ENCODE measurements at places on chromosomes 3 and 15.
A peak's percentile ranks its signal among the peaks of the same experiment; 100 is the strongest.

DNA sequence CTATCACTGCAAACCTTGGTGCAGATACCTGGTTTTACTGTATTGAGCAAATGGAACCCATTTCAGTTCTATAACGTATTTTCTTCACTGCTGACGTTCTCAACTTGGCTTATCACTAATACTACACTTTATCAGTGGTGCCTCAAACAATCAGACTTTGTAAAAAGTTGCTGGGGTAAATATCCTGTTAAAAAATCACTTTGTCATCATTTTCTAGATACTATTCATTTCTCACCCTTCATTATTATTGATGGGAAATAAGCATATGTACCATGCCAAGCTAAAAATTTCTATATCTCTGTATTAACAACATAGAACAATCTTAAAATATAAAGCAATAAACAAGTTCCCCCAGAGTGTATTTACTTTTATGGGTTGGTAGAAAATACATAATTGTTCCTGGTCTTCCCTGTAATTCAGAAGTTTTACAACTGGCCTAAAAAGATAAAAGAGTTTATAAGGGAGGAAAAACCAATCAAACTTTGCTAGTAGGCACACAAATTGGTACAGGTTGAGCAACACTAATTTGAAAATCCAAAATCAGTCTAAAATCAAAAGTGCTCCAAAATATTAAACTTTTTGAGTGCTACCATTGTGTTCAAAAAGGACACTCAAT, 33.2 kb downstream of the CIP2A start:
- DNase-seq, result no peak

- DNase-seq, result no peak
These were observed 175.5 kb upstream of the SLCO3A1 start for GRCh38 chr15:91678003-91678402.

- no peak for DNase-seq
These were observed 232.5 kb downstream of the SHQ1 start for GRCh38 chr3:72615776-72616175.

GRCh38 chr3:8760506-8760905, 8.9 kb downstream of the OXTR start:
- no peak for DNase-seq

DNA sequence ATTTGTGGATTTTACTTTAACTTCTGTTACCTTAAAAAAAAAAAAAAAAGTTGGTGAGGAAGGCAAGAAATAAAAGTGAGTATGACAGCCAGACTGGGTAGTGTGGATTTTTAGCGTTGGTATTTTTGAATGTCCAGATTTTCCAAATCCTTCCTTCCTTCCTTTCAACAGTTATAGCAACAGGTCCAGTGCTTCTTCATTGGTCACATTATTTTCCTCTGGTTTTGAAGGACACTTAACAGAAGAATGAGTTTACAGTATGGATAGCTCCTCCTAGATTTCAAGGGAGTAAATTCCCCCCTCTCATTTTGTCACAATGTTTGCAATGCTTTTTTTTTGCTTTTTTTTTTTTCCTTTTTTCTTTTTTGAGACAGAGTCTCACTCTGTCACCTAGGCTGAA, 6.4 kb downstream of the MAPKBP1 start:
- DNase-seq, result no peak

DNA sequence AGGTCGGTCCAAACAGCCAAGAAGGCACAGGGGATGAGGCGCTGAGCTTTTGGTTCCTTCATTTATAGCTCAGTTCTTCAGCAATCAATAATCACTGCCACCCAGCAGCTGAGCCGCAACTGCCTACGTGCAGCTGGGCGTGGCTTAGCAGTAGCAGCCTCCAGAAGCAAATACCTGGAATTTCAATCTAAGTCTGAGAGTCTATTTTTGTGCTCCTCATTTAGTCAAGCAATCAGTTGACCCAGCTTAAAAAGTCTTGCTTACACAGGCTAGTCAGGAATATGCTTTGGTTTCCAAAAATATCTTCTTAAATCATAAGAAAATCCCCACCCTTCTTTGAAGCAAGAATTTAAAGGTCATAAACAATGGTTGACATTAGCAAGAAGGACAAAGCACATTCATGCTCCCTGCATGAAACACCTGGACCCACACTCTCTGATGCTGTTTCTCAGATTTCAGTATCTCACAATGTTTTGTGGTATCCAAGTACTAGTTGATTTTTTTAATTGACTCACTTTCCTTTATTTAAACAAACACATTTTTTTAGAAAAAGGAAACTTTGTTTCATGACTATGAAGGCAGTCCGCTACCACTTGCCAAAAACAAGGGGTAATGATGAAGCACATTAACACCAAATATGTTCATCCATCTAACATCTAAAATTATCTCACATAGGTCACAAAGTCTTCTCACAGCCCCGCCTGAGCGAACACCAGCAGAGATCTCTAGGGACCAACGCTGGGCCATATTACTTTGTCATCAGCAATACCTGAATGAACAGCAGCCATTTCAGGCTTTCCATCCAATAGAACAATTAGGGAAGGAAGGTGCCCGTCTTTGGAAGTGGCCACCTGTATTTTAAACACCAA, 106.1 kb downstream of the OXNAD1 start:
- no peak for DNase-seq

GRCh38 chr3:159795681-159796175, 192.9 kb upstream of the IL12A start:
- DNase-seq, result no peak

DNA sequence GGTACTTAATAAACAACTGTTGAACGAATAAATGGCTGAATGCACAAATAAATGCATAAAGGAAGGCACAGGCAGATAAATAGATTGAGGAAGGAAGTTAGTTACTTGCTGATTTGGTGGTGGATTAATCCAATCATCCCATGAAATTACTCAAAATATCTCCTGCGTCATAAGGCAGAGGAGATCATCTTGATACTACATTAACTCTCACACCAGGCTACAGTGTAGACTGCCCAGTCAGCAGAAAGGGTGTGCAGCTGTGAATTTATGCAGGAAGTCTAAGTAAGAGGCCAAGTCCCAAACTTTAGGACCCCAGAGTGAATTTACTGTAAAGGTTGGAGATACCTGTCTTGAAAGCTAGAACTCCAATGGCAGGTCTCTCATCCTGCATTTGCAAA, 38.6 kb downstream of the PRICKLE2 start:
- DNase-seq, result no peak

DNA sequence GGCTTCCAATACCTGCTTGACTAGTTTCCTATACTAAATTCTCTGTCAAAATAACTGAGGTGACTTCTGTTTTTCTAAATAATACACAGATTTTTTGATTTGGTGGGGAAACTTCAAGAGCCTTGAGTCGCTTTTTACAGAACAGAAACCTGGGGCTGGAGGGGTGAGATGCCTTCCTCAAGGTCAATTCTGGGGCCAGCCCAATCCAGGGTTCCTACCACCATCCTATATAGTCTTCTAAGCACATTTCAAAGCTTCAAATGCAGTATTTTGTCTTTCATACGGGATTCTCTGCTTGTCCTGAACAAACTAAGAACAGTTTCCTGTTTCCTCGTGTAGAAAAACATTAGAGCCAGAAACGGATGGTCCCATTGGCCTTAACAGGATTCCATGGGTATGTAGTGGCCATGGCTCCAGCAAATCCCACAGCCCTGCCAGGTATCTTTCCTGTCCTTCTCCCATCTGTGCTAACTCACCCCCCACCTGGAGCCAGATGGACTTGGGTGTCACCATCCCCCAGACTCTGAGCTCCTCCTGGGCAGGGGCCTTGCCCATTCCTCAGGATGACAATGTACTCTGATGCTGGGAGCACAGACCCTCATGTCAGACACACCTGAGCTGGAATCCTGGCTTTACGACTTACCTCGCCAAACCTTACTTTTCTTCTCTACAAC, 146.9 kb downstream of the KLF13 start:
- DNase-seq, result no peak

- DNase-seq, result no peak
These were observed 51.5 kb downstream of the PRKAR2A start for GRCh38 chr3:48795997-48796732.

GRCh38 chr3:122739172-122739571, 54.5 kb downstream of the HSPBAP1 start:
- DNase-seq, result no peak

DNA sequence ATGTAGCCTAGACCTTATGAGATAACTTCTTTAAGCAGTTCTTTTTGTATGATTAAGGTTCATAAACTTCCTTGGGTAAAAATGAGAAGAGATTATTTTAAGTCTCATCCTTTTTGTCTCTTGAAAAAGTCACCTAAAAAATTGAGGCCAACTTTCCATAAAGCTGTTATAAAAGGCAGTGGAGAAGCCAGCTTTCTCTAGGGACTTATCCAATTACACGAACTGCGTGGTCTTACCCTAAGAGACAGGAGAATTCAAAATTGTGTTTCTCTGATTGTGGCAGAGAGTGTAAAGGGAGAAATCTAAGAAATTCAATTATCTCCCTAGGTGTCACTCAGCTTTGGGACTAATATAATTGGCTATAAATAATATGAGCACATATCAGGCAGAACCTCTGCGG, 262.0 kb downstream of the SHOX2 start:
- no peak for DNase-seq

DNA sequence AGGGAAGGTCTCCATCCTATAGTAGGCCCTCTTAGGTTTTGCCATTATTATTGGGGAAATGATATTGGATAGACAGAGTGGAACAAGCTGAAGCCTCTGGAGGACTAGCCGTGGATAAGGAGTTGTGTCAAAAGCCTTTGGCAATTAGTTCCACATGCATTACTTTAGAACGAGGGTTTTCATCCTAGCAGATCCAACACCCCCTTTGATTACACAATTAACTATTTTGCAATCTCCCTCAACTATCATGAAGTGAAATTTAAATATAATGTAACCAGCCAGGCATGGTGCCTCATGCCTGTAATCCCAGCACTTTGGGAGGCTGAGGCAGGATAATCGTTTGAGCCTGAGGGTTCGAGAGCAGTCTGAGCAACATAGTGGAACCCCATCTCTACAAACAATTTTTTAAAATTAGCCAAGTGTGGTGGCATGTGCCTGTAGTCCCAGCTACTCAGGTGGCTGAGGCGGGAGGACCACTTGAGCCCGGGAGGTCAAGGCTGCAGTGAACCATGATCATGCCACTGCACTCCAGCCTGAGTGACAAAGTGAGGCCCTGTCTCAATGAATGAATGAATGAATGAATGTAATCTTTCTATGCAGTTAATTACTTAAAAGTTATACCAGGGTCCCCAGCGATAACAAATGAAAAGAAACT, 56.8 kb downstream of the PXYLP1 start:
- DNase-seq, result no peak

DNA sequence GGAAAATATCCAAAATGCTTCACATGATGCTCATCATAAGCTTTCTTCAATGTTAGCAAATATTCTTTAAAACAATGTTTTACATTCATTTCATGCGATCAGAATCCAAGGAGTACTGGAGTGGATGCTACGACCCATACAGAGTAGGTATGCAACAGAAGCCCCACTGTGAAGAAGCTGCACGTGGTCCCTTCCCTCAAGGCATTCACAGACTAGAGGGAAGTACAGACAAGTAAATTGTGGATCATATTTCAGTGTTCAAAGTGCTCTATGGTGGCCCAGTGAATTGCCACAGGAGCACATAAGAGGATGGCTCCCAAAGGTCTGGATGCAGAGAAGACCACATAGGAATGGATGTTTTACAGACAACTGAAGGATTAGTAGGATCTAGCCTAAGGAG, 789.9 kb downstream of the IGSF11 start:
- no peak for DNase-seq

- no peak for DNase-seq
These were observed 40.5 kb upstream of the ROPN1 start for GRCh38 chr3:124032311-124032880.

- no peak for DNase-seq
These were observed 427.8 kb downstream of the LPP start for GRCh38 chr3:188581792-188582191.

GRCh38 chr3:140863580-140864009, 78.0 kb upstream of the SLC25A36 start:
- peak; percentile 16 for DNase-seq

GRCh38 chr3:46930945-46931403, 45.6 kb downstream of the CCDC12 start:
- DNase-seq, result no peak

DNA sequence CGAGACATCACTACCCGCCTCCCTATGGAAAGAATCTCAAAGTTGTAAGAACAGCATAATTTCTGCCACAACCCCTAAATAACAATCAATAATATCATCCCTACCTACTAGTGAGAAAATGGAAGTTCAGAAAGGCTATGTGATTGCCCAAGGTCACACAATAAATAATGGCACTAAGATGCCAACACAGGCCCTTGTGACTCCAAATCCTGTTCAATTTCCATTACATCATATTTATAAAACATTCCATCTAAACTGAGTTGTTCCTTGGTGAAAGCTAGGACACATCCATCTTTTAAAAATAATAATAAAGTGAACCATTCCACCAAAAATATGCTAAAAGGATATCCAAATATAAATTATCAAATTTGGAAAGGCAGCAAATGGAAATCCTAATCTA, 144.6 kb downstream of the MAGI1 start:
- no peak for DNase-seq

- DNase-seq, result no peak
These were observed 100.4 kb upstream of the TGFBR2 start for GRCh38 chr3:30505866-30506520.

DNA sequence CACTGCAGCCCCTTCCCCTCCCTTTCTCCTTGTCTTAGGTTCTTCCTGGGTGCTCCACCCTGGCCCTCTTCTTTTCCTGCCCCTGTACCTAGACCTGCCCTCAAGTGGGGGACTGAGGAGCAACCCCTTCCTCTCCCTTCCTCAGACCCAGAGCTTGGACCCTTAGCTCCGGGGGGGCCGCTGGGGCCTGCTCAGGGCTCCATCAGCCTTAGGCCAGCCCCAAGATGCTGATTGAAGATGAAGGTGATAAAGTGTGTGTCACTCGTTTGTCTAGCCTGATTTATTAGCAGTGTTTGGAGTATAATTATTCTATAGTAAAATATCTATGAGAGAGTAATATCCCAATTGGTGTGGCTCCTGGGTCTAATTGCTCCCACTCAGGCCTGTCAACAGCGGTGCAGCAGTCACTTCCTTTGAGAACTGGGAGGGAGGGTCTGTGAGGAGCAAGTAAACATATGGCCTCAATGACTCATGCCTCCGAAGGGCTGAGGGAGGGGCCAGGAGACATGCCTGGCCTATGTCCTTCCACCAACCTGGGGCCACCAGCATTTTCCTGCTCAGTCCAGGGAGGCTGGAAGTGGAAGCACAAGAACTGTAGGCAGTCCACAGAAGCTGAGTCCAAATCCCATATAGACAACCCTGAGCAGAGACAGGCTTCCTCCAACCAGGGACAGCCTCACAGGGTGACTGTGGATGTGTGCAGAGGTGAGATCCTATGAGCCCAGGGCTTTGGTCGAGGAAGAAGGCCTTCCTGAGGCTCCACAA, 123.2 kb downstream of the DNAJB8 start:
- no peak for DNase-seq

DNA sequence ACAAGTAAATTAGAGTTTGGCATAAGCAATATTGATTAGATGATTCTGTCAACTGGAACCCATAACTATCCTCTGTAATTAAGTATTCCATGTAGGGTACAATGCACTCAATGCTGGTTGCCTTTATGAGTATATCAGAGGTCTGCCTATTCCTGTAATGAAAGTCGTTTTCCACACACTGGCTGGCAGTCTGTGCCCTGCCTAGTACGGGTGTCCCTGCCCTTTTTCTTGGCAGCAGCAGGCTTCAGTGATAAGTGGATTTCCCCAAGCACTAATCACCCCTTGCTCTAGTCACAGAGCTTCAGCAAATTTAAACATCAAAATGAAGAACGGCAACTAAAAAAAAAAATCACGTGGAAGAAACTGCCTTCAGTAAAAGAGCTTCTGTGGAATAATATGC, 294.8 kb upstream of the STT3B start:
- DNase-seq, result no peak
